ENCODE measurements at places on chromosomes 11 and 22.

DNA sequence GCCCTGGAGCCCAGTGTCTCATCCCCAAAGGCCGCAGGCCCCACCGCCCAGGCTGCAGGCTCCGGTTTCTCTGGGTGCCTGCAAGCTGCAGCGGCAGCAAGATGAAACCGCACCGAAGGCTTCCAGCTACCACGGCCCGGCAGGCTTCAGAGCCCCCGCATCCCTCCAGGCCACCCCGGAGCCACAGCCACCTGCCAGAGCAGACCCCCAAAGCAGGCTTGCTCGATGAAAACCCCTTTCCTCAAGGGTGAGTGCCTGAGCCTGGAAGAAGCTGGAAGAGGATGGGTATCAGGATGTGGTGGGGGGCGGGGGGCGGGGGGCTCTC is 24.5 kb upstream of the GNB1L start:
- DNase-seq, result no peak

GRCh38 chr22:28464127-28464526 is 215.5 kb downstream of the TTC28 start:
- DNase-seq, result no peak

DNA sequence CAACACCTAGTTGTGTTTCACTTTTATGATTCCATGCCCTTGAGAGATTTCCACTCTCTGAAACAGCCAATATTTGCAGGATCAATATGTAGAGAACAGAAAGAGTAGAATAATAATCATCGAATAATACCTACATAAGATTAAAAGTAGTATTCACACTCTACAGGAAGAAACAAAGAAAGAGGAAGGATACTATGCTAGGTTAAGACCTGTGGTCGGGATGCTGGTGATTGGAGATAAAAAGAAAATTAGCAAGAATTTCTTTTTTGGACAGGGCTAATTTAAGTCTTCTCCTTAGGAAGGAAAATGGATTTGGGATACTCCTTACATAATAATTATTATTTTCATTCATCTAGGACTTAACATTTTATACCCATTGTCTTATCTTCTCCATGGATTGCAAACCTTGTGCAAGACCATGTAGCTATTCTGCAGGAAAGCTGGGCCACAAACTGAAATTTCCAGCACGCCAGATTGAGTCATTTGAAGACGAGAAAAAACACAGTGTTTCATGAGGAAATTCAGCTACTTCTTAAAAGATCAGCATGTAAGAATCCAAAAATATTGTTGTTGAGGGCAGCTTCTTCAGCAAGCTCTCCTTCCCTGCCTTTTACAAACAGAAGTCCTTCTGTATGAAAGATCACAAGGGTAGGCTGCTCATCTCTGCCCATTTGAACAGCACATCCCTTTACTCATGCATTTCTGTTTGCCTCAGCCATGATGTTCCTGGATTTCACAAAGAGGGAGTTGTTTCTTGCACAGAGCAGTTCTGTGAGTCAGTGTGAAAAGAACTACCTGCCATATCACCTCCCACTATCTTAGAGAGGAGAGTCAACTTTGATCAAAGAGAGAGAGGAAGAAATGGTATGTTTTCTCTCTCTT is 90.7 kb downstream of the FAM76B start:
- no peak for DNase-seq

DNA sequence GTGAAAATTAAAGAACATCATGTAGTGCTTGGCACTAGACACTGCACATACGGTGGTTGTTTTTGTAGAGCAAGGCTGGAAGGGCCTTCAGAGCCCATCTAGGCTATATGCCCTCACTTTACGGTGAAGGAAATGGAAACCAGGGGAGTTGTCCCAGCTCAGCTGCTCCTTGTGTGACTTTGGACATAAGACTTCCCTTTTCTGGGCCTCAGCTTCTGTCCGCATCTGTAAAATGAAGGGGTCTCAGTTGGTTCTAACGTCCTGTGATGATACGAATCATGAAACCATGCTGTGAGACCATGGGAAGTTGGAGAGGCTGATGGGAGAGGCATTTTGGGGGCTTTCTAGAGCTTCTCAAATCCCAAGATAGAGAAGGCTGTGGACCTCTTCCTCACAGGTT is 4.7 kb downstream of the KCNE3 start:
- no peak for DNase-seq

- no peak for DNase-seq
These were observed 4.3 kb downstream of the BCO2 start for GRCh38 chr11:112179601-112180000.

- DNase-seq, result no peak
These were observed 6.5 kb downstream of the FZD4 start for GRCh38 chr11:86948733-86949132.

DNA sequence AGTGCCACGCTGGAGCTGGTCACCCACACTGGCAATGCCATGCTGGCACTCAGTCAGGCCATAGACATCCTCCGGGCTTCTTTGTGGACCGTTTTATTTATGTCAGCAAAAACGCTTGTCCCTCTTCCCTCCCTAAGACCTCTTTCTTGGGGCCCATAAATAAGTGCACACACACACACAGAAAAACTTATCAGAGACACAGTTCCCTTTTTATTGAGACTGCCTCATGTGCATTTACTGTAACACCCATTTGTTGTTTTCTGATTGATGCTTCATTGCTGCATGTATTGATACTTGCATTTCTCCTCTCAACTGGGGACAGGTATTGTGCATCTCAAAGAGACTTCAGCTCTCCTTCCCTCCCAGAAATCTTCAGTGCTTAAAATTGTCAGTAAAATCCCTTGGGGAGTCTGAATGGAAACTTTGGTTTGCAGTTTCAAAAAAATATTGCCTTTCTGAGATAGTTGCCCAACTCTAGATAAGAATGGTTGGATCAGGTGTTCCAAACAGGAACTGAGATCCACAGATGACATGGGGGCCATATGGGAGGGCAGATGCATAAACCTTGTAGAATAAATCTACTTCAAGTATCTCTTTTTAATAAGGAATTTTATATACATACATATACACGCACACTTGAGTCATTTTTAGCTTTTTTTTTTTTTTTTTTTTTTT is 50.9 kb downstream of the PPP2R1B start:
- no peak for DNase-seq

DNA sequence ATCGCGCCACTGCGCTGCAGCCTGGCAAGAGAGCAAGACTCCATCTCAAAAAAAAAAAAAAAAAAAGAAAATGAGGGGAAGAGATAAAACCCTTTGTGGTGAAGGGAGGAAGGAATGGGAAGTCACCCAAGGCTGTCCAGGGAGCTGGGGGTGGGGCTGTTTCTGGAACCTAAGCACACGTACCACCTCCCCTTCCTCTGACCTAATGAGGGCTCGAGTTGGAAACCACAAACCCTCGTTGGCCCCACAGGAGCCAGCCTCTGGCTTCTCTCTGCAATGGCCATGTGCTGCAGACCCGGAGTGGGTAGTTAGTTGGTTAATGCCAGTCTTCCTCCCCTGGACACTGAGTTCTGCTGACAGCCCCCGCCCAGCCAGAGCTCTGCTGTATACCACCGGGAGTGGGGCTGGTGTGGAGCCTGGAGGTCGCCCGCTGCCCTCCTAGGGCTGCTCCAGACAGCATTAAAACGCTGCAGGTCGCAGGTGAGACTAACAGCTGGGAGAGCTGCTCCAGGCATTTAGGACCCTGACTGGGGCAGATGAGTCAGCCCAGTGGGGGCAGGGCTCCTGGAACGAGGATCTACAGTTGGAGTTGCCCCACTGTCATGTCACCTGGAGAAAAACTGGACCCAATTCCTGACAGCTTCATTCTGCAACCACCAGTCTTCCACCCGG is at the start of gene LGALS12:
LGALS12 (plus strand) TSS at position 228 of the 672 bp plus-strand sequence; CDS start at position 603, 375 bp downstream.
- no peak for DNase-seq

- no peak for DNase-seq
These were observed 33.0 kb upstream of the RIC3 start for GRCh38 chr11:8201644-8202365.

DNA sequence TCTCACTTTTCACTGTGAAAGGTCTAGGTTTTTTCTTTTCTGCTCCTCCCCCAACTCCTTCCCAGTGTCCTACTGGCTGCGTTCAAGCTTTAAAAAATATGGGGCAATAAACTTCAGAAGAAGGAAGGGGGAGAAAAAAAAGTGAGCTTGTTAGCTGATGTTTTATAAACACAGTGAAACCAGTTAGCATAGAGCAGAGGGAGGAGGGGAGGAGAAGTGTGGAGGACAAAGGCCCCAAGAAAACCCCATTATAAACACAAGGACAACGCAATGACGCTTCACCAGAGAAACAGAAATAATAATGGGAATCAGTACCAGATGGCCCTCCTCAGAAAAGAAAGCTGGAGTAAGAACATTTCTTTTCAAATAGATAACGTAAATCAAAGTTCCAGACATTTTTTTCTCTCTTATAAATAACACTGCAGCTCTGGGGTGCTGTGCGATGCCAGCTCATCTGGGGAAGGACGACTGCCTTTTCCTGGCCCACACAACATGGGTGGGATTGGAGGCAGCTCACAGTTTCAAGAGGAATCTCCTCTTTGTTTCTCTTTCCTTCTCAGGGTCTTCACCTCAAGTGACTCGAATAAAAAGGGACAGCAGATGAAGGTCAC is 235.4 kb upstream of the NARS2 start:
- no peak for DNase-seq

DNA sequence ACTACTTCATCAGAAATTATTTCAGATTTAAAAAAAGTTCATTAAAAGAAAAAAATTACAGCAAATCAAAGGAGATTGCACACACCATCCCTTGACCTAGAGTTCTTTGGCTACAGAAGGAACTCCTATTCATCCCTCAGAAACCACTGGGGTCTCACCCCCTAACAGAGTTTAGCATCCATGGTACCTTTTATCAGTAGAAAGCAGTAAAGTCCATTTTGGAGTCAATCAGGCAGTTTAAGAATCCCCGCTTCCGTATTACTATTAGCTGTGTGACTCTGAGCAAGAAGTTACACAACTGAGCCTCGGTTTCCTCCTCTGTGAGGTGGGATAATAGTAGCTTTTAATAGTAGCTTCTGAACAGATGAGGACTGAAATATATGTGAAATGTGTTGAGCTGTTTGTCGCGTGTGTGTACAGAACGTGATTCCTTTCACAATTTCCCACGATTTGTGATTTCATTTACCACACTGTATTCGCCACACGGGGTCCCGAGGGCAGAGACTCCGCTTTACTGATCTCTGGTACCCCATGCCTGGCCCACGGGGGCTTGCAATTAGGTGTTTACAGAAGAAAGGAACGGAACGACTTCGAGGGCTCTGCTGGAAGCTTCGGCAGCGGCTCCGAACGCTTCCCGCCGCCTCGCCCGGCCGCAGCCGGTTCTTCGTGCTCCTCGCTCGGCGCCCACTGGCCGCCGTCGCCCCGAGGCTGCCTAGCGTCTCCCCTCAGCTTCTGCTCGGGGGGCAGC is 72.5 kb upstream of the ZBED5 start:
- DNase-seq, result no peak

DNA sequence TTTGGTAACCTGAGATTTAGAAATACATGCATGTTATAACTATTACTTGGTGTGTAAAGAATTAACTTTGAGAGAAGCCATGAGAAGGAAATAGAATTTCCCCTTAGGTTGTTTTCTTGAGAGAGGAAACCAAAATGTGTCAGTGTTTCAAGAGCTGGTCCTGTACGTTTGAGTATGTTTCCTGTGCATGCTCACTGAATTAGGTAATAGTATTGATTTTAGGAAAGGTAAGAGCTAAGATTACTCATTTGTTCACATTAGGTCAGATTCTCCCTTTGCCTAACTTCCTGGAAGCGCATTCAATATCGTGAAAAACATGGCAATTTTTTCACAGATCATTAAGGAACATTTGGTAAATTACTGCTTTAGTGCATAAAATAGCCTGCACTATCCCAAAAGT is 49.3 kb upstream of the RDX start:
- DNase-seq, result no peak

DNA sequence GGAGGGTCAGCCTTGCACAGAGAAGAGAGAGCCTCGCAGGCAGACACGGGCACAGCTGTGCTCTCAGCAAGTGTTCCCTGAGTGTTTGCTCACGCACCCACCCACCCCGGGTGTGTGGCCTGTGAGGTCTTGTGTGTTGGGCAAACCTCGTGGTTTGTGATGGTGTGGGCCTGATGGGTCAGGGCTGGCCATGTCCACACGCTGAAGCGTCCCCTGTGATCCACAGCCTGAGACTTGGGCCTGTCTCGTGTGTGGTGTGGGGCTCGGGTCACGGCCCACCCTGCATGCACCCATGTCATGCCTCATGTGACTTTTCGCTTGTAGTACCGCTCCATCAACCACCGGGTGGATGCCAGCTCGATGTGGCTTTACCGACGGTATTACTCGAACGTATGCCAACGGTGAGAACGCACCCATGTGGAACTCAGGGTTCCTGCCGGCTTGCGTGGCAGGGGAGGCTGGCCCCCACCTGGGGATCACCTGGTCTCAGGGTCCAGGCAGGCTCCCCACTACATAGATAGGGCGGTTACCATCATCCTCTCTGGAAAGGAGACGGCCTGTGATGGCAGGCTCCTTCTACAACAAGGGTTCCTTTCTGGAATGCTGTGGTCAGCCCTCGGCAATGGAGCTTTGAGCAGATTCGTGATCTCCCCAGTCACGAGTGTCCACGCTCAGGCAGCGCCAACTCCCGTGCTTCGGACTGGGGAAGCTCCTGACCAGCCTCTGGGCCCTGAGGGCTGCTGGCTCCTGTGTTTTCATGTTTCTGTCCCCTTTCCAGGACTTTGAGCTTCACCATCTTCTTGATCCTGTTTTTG is 5.9 kb downstream of the TPCN2 start:
- DNase-seq, result no peak

DNA sequence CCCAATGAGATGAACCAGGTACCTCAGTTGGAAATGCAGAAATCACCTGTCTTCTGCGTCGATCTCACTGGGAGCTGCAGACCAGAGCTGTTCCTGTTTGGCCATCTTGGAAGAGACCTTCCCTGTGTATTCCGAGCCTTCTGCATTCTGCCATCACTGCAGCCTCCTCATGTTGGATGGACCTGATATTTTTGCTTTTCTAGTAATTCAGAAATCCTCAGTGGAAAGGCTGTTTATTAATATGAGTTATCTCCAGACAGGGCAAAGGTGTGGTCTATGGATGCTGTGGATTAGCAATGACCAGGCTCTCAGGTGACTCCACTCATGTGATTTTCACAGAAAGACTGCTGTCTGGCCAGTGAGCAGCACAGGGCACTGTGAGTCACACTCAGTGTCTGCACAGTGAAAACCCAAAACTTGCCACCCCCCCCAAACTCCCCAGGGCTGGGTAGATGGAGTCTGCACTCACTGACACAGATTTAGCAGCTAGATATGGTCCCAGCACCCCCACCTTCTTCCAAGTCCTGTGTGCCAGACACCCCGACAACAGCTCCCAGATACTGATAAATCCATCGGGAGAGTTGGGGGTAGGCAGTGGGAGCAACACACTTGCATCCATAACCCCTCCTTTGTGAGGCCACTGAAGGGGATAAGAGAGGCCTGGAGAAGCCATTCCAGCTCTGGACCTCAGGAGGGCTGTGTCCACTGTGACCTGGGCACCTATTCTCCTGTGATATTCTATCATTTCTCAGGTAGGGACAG is 75.2 kb upstream of the TOP3B start:
- DNase-seq, result no peak

GRCh38 chr11:68052137-68052873 is 13.5 kb downstream of the TCIRG1 start:
- DNase-seq, result no peak

GRCh38 chr22:43262990-43263644 is 76.2 kb upstream of the TTLL12 start:
- peak; percentile 9 for DNase-seq

- no peak for DNase-seq
These were observed 81.8 kb downstream of the MTMR3 start for GRCh38 chr22:29964776-29965175.
